ENCODE measurements at places on chromosomes 7 and 10. TPM values are rescaled to one million over a fixed set of nuclear protein-coding genes. Genes with fewer than 3 reads are reported as not detected.
A peak's percentile ranks its signal among the peaks of the same experiment; 100 is the strongest.

- ATAC-seq = peak; percentile 66
These were observed 48.3 kb downstream of the ZNF783 start for GRCh38 chr7:149310113-149310836.

DNA sequence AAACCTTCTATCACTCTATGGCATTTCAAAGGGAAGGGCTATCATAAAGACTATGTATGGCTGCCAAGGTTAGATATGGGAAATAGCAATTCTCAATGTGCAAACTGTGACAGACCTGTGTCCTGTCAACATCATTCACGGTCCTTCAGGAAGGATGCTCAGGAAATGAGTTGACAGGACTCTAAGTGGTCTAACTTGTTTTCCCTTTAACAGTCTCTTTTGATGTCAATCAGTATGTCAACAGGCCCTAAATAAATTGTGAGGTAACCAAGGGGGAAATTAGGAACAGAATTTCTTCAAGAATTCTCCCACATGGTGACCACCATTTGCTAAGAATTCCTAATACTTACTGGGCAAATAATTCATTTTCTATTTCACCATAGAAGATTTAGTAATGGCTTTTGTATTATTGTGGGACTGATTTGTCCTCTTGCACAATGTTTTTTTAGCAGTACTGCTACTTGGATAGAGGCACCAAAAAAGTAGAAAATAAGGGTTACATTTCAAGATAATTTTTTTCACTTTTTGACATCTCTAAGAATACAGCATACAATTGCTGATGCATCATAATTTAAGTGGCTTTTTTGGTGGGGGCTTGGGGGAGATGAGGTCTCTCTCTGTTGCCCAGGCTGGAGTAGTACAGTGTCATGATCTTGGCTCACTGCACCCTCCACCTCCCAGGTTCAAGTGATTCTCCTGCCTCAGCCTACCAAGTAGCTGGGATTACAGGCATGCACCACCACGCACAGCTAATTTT is 275.8 kb downstream of the CACNA2D1 start:
- ATAC-seq = no peak

DNA sequence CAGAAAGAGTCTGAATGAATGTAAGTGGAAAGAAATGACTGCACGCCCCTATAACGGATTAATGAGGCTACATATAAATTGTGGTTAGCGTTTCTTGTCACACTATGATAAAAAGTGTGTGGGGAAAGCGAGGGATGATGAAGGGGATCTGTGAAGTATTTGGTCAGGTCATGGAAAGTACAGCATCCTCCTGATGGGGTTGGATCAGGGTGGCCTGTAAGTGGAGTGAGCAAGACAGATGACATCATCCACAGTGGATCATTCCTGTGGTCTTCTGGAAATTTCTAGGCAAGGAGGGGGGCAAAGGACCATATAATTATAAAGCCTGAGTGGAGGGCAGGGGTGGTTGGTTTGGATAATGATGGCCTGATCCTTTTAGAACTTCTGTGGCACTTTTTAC is 606.0 kb downstream of the INHBA start:
- no peak for ATAC-seq

DNA sequence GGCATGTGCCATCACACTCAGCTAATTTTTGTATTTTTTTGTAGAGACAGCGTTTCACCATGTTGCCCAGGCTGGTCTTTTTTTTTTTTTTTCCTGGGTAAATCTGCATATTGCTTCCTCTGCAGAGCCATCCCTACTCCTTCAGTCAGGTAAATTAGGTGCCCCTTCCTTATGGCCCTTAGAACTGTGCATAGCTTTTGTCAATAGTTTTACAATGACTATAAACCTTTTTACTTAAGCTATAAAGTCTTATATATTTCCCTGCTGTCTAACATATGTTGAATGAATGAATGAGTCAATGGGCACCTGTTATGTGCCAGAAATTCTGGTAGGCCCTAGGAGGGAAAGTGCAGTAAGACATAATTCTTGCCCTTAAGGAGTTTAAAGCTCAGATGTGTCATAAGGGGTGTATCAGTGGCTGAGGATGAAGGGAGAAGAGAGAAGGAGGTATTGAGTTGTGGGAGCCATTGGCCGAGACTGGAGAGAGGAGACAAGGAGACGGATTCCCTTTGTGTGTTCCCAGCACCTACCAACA is 30.6 kb upstream of the UBE2D1 start:
- no peak for ATAC-seq

GRCh38 chr10:2165771-2166460 is 428.6 kb upstream of the ADARB2 start:
- no peak for ATAC-seq

DNA sequence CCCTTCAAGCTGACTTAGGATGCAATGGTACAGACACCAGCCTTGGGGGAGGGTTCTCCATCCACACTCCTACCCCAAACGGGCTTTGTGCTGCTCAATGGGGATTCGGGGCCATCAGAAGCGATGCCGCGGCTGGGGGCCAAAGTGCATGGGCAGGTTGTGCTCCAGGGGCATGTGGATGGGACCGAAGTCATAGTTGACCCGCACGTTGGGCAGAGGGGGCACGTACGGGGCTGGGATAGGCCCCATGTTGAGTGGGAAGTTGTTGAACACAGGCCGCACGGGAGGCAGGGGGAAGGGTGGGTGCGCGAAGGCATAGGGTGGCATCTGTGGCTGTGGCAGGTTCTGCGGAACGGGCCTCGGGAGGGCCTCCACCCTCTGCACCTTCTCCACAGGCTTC is 158.7 kb downstream of the RNF216 start:
- no peak for ATAC-seq

GRCh38 chr10:19638182-19638895 is 177.9 kb upstream of the PLXDC2 start:
- ATAC-seq = no peak

The IL6 gene
- 2.1 TPM for total RNA-seq

The EGR2 gene
- 5.5 TPM for total RNA-seq

DNA sequence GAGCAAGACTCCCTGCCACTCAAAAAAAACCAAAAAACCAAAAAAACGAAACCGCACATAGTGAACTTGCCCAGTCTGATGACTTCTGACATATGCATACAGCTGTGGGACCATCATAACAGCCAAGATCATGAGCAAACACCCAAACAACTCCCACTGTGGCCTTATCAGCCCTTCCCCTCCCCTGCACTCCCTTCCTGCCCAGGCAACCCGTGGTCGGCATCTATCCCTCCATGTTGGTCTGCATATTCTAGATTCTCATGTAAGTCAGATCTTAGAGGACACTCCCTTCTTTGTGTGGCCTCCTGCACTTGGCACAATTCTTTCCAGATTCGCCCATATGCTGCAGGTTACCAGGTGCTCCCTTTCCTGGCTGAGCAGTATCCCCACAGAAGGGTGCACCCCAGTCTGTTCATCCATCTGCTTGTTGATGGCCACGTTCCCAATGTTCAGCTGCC is 72.8 kb downstream of the GNA12 start:
- ATAC-seq = no peak

DNA sequence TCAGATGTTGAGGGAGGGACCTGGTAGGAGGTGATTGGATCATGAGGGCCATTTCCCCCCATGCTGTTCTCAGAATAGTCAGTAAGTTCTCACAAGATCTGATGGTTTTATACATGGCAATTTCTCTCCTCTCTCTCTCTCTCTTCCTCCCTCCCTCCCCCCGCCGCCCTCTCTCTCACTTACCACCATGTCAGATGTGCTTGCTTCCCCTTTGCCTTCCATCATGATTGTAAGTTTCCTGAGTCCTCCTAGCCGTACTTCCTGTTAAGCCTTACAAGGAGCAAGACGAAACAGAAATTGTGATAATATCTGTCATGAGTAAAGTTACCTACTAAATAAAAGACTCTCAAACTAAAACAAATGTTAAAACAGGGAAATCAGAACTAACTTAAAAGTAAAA is 19.9 kb upstream of the GPR141 start:
- no peak for ATAC-seq

- peak; percentile 94 for ATAC-seq
These were observed 15.6 kb downstream of the ASB4 start for GRCh38 chr7:95501261-95501832.

The CNNM1 gene
- total RNA-seq = 0.61 TPM

DNA sequence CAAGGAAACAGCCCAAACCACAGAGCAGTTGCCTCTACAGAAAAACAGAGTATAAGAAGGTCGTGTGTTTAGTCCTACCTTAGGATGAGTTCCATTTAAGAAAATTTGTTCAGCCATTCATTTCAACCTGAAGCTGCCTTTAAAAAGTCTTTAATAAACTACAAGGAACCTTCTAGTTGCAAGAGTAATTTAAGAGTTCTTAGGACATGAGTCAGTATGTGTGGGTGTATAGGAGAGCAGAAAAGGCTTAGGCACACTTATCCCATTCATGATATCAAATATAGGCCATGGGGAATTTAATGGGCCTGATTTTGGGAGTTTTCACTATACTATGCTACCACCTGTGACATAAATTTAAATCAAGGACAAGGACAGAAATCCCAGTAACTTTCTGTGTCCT is 496.8 kb downstream of the TFEC start:
- ATAC-seq = no peak

GRCh38 chr7:108627476-108628051 is 57.9 kb downstream of the DNAJB9 start:
- ATAC-seq = no peak

The SLC18A2 gene
- total RNA-seq = 0.05 TPM

The SEC31B gene
- total RNA-seq = 127 TPM

- ATAC-seq = no peak
These were observed 411.2 kb downstream of the KCNMA1 start for GRCh38 chr10:77226452-77226851.

GRCh38 chr7:148266795-148267194 is 323.8 kb upstream of the C7orf33 start:
- no peak for ATAC-seq

The ASB10 gene
- total RNA-seq = not detected

DNA sequence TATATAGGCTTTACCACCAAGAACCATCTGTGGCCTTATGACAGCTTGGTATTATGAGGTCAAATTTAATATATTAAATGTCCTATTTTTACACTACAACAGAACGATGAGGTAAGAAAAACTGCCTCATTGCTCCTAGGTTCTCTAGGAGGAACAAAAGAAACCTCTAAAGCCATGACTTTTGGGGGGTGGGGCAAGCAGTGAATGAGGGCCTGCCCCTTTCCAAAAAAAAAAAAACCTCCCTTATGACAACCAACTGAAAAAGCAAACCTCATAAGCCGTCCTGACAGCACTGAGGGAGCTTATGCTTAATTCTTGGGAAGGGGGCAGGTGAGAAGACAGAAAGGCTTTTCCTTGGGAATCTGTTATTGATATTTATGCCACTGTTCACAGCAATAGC is 116.6 kb downstream of the KMT2E start:
- no peak for ATAC-seq

- peak; percentile 97 for ATAC-seq
These were observed 16.2 kb downstream of the ARHGAP21 start for GRCh38 chr10:24707445-24707844.

The GRID1 gene
- total RNA-seq = not detected

- ATAC-seq = no peak
These were observed 225.3 kb downstream of the PTEN start for GRCh38 chr10:88088441-88089340.

DNA sequence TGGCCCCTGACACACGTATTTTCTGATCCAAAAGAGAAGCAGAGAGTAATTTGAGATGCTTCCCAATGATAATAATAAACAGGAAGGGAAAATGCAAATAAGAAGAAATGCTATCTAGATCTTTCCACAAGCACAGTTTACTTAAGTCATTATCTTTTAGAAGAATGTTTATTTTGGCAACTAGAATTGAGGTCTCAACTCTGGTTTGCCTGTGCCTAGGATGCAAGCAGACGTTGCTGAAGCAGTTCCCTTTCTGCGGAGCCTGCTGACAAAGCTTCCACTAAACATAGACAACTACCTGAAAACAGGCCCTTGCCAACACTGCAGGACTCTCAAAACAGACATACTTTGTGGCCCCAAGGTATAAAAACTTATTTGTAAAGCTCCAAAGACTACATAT is 315.8 kb upstream of the POM121L12 start:
- no peak for ATAC-seq

DNA sequence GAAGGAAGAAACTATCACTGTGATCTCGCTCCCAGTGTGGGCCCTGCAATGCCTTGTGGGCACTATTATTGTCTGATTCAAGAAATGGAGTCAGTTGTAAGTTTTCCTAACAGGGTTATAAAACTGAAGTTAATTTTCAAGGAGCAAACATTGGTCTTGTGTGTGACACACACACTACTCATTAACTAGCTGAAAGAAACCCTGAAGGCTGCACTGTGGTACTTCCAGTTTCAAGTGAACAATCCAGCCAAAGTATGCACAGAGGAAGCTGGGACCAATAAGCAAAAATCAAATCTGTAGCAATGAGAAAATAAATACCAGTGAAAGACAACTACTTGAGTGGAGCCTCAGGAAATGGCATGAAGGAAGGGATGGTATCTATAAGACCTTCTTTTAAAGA is 506.6 kb upstream of the POT1 start:
- ATAC-seq = no peak

The NPC1L1 gene
- 0.32 TPM for total RNA-seq

- ATAC-seq = no peak
These were observed 37.8 kb downstream of the WDFY4 start for GRCh38 chr10:48722153-48723145.

The ADAM22 gene
- total RNA-seq = 0.82 TPM

GRCh38 chr7:159156436-159157245 is 12.0 kb upstream of the VIPR2 start:
- ATAC-seq = no peak

DNA sequence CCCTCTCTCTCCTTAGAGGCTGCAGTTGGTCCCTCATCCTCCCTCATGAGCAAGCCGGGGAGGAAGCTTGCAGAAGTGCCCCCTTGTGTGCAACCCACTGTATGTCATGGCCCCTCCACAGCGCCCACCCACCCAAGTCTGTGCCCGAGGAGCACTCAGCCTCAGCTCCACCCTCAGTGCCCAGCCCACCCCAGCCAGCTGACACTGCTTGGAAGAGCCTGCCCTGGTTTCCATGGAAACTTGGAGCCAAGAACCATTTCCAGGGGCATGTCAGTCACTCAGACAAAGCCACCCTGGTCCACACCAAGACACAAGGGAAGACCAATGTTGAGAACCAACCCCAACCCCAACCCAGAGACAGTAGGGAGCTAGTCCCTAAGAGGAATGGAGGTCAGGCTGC is 79.5 kb downstream of the PAX2 start:
- ATAC-seq = no peak

The MOGAT3 gene
- total RNA-seq = not detected

- no peak for ATAC-seq
These were observed 823.8 kb downstream of the LRMDA start for GRCh38 chr10:76255241-76255640.

The OR2A1 gene
- not detected for total RNA-seq

- no peak for ATAC-seq
These were observed 69.0 kb downstream of the SEPTIN7 start for GRCh38 chr7:35869810-35870209.

GRCh38 chr7:14850039-14850438 is 52.5 kb downstream of the DGKB start:
- ATAC-seq = no peak

- no peak for ATAC-seq
These were observed 45.9 kb downstream of the SVIL start for GRCh38 chr10:29588629-29589421.

The CCSER2 gene
- total RNA-seq = 107 TPM

DNA sequence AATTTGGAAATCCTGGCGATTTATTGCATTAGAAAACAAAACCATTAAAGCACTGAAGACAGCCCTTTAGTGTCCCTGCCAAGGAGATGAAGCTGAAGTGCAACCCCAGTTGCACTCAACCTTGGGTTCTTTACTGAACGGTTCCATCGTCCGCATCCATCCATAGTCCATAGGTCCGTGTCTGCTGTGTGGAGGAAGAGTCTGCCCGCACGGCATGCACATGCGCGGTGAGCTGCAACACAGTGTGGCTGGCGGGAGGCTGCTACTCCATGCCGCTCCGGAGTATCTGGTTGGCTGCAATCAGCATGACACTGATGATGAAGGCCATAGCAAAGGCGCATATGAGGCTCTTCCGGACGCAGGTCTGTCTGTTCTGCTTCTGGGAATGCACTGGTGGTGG is 624.6 kb downstream of the CALN1 start:
- ATAC-seq = no peak
